ENCODE measurements at places on chromosomes 16 and 17.

- no peak for DNase-seq
These were observed 67.1 kb upstream of the ZNF469 start for GRCh38 chr16:88315543-88316105.

- DNase-seq: peak; percentile 1
These were observed at the start of gene DNAH9 for GRCh38 chr17:11598274-11599221. Gene DNAH9 (plus strand): TSS chr17:11598470. CDS start chr17:11598499, 29 bp downstream.

DNA sequence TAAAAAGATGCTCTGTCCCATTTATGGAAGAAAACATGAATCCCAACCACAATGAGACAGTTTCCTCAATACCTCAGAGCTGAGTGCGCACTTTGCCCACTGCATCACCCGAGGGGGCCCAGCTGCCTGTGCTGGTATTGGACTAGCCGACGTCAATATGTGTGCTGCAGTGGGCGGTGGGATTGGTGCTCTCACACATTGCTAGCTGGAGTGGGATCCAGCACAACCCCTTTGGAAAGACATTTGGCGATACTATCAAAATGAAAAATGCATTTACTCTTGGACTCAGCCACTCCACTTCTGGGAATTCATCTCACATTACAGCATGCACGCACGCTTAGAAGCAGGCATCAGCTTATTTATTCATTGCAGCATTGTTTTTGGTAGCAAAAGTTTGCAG lies 289.2 kb upstream of the FOXF1 start:
- DNase-seq: no peak

DNA sequence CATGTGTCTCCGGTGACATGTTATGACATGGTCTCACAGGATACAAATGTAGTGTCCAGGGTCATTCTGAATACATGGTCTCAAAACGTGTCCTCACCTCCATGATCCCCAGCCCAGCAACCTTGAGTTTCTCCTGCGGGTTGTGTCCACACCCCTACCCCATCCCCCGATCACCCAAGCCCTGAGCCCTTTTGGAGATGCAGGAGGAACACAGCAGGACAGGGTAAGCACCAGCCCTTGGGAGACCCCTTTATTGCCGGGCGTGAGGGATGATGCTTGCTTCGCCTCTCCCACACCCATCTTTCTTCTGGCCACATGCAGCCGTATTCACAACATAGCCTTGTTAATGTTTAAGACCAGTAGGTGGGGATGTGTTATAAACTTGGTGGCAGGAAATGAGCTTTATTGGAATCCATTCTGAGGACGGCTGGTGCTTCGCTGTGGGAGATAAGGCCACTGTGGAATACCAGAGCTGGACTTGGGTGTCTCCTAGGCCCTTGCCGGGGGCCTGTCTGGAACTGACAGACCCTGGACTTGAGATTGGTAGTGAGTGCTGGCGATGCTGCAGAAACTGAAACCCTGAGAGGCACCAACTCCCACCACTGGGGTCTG lies 5.5 kb downstream of the TMEM132E start:
- no peak for DNase-seq

DNA sequence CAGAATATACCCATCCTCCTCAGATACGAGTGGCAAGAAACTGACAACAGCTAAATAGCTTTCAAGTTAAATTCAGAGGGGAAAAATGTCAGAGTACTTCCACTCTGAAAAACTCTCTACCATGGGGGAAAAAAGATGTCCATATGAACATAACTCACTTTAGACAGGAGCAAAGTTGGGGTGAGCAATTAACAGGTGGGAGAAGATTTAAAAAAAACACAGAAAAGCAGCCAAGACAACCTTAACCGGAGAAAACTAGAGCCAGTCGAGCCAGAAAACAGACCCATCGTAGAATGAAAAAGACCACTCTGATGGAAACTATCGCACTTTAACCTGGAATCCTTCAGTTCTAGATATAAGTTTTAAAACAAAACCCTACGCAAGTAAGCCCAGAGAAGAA lies 833 bp downstream of the TERF2 start:
- DNase-seq: no peak

DNA sequence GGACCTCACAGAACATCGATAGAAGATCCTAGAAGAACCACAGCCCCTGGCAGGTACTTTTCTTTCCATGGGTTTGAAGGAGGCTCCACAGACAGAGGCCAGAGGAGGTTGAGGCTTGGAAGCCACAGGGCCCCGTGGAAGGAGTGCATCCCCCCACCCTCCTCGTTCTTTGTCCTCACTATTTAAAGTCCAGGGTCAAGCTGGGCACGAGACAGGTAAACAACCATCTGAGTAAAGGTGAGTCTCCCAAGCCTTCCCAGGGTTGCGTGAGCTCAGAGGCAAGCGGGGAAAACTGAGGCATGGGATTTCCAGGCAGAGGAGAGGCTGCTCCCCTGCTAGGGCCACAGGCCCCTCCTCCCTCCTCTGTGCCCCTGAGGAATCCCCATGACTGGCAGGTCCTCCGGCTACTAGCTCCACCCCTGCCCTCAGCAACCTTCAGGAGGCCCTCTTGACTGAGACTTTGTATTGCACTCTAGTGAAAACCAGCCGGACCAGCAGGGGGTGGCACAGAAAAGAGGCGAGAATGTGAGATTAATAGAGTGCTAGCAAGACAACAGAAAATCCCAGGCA lies 927 bp upstream of the SULT1A2 start:
- DNase-seq: no peak

- DNase-seq: no peak
These were observed 363.3 kb downstream of the SEC14L1 start for GRCh38 chr17:77503916-77504651.

GRCh38 chr16:67862623-67863583 lies 9.9 kb upstream of the EDC4 start:
- DNase-seq: no peak

- DNase-seq: no peak
These were observed 26.8 kb downstream of the TBC1D16 start for GRCh38 chr17:80008848-80009247.

- no peak for DNase-seq
These were observed 179.1 kb upstream of the CACNG5 start for GRCh38 chr17:66655861-66656260.

DNA sequence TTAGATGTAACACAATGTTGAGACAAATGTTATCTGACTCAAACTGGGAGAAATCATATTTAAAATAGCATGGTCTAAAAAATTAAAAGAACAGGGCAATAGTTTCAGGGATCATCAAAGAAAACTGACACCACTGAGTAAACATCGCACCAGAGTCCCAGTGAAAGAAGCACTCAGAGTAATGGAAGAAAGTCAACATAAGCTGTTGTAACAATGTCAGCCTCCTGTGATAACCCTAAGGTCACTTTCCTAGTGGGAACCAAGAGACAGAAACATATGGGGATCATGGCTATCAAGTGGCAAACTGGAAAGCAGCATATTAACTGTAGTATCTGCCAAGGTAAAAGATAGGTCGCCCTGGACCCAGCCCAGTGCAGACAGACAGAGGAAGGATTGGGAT lies 160.8 kb downstream of the CA10 start:
- DNase-seq: no peak

- DNase-seq: no peak
These were observed 276.6 kb upstream of the TNRC6C start for GRCh38 chr17:77681861-77682260.

- DNase-seq: no peak
These were observed 32.3 kb upstream of the PVALEF start for GRCh38 chr17:81132770-81133723.

DNA sequence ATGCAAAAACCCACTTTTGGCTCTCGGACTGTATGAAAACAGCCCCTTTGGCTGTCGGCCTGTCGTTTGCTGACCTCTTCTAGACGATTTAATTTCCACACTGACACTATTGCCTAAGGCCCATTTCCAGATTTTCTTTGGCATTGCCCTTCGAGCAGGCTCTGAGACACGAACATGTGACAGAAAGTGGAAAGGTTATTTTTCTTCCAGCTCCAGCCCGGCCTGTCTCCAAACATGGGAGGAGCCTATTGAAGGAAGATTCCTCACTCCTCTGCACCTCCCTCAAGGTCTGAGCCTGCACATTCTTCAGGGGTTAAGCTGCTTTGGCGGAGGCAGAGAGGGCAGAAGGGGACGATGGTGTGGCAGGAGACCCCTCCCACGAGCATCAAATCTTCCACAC lies 85.9 kb upstream of the FOXF1 start:
- no peak for DNase-seq

GRCh38 chr16:2973093-2973492 lies 3.9 kb downstream of the PAQR4 start:
- no peak for DNase-seq
